ENCODE measurements at places on chromosomes 1 and 21. TPM values are rescaled to one million over a fixed set of nuclear protein-coding genes. Genes with fewer than 3 reads are reported as not detected.

DNA sequence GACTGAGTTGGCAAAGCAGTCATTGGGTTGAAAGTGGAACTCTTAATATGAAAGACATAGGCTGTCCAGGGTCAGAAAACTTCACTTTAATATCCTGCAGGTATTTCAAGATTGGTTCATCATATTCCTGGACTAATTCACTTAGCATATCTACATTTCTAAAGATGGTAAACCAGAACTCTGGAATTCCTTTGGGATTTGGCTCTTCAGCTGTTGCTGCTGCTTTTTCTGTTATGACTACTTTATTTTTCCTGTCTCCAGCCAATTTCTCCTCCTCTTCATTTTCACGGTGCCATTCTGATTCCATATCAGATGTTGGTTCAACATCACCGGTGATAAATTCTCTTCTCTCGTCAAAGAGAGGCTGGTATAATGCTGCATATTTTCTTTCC lies 37.4 kb downstream of the CD58 start:
- no peak for DNase-seq

Gene FMO5
- 84.1 TPM for total RNA-seq

DNA sequence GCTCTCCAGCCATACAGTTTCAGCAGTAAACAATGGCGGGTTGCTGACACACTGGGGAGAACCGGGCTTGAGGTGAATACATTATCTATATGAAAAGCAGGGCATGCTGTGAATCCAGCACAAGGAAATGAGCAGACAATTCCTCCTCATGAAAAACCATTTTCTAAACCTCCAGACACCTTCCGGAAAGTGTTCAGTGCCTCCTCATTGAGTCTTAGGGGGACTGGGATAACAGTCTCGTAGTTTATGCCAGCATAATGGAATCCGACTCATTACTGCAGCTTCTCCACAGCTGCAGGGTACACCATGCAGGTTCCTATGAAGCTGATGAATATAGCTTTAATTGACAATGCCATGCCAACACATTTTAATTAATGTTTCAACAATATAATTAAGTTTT lies 284.1 kb downstream of the BACH1 start:
- no peak for DNase-seq

DNA sequence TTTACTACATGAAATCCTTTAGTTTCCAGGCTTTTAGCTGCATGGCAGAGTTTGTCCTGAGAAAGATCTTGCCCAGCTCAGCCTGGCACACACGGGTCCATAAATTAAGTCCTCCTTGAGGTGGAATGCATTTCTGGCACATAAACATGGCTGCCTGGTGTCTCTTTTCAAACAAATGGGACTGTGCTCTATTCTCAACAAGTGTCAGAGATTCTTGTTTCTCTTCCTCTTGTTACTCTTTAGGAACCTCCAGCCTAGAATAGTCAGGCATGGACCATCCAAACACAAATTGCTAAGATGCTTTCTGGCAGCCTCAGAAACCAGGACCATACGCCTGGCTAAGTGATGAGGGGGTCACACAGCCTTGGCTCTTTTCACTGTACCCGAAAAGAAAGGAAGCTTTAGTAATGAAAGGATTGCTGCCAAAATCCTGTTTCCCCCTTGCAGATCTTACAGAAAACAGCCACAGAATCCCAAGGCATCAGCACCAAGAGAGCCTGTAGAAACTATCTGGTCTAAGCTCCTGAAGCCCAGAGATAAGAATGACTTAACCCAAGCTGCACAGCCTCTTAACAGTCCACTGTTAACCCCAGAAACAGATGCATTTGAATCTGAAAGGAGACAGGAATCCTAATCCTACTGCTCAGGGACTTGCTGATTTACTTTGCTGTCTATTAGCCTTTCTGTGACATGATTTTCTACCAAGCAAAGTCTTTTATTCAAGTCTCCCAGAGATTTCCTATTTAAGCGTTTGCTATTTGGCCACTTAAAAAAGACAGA lies 31.9 kb upstream of the NRDC start:
- no peak for DNase-seq

DNA sequence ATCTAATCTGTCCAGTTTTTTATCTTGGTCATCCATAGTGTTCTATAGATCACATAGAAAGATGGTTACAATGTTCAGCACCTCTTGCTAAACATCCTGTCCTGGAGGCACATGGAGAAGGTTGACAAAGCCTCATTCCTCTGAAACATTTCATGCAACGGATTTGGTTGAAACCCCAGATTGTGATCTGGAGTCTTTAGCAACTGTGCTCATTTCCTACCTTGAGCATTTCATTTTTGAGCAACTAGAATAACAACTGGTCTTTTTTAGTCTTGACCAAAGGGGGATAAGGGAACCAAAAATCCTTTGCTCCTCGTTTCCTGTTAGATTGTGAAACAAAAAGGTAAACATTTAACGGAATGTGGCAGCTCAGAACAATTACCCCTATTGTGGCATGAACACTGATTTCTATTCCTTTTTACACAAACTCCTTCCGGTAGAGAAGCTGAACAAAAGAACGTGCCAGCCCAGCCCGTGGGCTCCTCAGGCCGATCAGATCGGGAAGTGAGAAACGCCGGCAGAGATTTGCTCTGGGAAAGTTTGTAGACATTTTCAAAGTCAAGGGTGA lies 94.7 kb upstream of the ERRFI1 start:
- DNase-seq = no peak

Gene MPL
- total RNA-seq = 0.60 TPM

Gene CATSPERE
- total RNA-seq = 2.4 TPM

DNA sequence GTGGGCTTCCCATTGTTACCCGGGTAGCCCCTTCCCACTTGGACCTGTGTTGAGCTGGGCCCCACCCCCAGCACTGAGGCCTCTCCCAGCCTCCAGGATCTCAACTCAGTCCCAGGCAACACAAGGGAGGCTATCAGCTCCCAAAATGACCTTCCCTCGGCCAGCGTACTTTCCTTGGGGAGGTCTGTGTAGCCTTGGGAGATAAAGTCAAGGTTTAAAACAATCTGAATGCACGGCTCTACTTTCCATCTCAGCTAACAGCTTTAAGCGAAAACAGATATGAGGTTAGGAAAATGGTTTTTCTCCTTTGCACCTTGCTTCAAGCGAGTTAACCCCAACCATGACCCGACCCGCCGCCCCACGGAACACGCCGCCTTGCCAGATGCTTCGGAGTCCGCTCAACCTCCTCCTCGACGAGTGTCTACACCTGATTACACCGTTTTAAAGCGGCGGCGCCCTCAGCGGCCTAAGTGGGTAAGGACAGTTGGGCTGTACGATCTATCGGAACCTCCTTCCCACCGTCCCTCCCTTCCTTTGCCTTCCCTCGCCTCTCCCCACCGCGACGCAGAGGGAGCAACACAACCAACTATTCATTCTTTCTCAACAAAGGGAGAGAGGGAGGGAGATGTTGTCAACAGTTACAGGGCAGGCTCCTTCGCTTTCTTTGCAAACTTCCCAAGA lies 1.1 kb downstream of the BCAR3 start:
- DNase-seq = peak; percentile 86

- no peak for DNase-seq
Measured at GRCh38 chr1:62040450-62040849, 154.2 kb upstream of the L1TD1 start.

Gene TTC34
- 0.76 TPM for total RNA-seq

DNA sequence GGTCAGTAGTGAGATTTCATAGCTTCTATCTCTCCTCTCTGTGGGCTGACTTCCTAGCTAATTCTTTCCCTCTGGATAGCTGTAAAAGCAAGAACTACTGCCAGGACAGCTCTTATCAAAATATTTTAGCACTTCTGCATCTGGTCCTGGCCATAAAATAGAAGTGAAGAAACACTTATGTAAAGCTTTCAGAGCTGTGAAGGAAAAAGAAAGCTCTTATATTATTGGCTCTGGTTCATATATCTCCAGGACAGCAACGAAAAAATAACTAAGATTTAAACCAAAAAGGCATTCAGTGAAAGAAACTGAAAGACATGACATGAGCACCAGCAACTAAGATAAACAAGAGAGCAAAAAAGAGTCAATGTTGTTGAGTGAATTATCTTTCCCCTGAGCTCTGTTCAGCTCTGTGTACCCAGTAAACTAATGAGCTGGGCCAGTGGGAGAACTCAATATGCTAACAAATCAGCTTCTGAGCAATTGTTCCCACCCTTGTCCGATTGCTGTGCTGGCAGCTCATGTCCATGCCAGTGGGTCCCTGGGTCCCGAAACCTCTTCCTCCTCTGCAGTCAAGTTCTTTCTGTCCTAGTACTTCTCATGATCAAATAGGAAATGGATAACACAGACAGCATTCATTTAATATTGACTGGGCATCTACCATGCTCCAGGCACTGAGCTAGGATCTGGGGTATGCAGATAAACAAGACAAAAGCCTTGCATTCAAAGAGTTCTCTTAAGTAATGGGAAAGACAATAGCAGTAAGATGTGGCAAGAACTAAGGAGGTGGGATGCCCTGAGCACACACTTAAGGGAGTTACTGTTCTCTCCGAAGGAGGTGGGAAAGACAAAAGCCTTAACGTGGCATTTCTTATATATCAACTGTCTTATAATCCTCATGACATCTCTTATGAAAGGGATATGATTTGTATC lies 45.3 kb upstream of the MAN1A2 start:
- no peak for DNase-seq

GRCh38 chr1:25161981-25162380 lies 70.3 kb downstream of the SYF2 start:
- DNase-seq = no peak

DNA sequence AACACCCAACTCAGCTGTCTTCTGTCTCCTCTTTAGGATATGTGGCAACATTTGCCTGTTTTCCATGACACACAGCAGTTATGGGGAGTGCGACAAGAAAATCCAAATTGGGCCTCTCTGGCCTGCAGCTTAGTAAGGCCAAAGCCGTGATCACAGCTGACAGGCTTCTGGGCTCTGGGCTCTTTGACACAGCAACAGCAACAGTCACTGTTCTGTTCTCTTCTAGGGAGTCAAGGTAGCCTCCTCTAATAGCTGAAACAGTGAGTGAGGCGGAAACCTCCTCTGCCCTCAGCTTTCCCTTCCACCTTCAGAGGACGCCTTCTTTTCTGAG lies 19.0 kb downstream of the CLCA1 start:
- DNase-seq = no peak

DNA sequence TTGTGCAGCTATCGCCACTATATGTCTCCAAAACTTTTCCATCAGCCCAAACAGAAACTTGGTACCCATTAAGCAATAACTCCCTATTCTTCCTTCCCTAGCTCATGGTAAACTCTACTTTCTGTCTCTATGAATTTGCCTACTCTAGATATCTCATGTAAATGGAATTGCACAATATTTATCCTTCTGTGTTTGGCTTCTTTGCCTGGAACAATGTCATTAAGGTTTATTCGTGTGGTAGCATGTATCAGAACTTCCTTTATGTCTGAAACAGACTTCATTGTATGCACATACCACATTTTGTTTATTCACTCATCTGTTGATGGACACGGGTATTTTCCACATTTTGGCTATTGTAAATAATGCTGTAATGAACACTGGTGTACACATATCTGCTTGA lies 40.7 kb upstream of the CD34 start:
- no peak for DNase-seq

Gene SLC5A3
- 16.8 TPM for total RNA-seq

- DNase-seq = no peak
Measured at GRCh38 chr1:169488157-169488556, 2.4 kb upstream of the SLC19A2 start.

GRCh38 chr1:109750241-109750882 lies 9.5 kb upstream of the GSTM3 start:
- no peak for DNase-seq

Gene IL19
- not detected for total RNA-seq

Gene GIPC2
- 1.4 TPM for total RNA-seq

DNA sequence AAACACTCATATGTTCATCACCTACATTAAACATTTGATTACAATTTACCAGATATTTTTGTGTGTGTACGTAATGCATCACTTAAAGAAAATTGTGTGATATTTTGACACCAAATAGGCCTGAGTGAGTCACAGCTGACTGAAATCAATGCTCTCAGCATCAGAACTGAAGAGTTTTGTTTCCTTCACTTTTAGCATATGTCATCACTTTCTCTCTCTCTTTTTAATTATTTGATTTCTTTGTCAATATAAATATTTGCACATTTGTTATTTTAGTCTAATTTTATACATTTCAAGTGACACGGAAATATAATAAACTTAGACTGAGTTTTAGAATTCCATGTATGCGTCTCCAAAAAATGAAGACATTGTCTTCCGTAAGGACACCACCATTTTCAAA lies 545.3 kb downstream of the PTPRC start:
- DNase-seq = no peak

- DNase-seq = no peak
Measured at GRCh38 chr1:182595641-182596240, 6.7 kb upstream of the RNASEL start.

Gene LCE1E
- not detected for total RNA-seq

Gene BRDT
- total RNA-seq = not detected

DNA sequence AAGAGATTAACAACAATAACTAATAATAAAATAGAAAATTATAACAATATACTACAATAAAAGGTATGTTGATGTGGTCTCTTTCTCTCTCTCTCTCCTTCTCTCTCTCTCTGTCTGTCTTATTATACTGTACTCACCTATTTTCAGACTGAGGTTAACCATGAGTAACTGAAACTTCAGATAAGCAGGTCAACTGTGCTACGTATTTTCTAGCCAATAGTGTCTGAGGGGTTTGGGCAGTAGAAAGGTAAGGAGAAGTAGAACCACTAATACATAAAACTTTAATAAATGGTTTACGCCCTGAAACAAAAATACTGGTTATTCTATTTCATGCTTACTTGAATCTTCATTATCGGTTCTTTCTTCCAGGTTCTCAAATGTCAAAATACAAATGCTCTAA lies 71.0 kb upstream of the LRRC53 start:
- no peak for DNase-seq

- DNase-seq = peak; percentile 98
Measured at GRCh38 chr1:23484253-23485001, 448 bp upstream of the ASAP3 start.

- peak; percentile 38 for DNase-seq
Measured at GRCh38 chr21:43188592-43189210, 19.9 kb downstream of the CRYAA start.

DNA sequence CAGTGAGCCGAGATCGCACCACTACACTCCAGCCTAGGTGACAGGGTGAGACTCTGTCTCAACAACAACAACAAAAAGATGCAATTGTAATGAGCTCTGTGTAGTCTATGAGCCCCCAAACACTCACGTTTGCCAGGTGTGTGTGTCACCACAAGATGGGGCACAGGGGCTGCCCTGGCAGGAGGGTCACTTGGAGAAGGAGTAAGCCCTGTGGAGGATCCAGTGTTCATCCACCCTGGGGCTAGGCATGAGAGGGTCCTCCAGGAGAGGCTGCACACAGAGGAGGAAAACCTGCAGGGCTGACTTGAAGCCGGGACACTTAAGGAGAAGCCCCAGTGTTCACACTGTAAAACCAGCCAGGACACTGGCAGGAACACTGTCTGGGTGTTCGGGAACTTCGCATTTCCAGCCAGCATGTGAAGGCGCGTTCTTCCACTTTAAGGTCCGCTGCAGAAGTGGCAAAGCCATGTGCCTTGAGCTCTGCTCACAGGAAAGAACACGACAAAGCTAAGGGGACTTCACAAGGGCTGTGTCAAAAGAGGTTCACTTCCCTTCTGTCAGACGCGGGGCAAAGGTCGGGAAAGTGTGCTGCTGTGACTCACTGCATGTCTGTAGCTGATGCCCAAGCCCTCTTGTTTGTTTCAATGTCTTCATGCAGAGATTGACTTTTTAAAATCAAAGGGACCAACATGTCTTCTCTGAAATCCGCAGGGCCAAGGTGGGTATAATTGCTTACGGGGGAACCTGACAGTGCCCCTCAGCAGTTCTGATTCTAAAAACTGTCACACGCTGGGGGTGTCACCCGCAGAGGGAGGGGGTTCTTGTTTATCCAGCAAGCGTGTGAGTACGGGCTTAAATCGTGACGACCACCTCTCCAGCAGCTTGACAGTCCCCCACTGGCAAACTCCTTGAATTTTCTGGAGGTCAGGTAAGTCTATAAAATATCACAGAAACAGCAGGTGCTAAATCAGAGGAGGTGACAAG lies 102.8 kb downstream of the RIPK4 start:
- no peak for DNase-seq
